ENCODE measurements at places on chromosomes 4 and X.

DNA sequence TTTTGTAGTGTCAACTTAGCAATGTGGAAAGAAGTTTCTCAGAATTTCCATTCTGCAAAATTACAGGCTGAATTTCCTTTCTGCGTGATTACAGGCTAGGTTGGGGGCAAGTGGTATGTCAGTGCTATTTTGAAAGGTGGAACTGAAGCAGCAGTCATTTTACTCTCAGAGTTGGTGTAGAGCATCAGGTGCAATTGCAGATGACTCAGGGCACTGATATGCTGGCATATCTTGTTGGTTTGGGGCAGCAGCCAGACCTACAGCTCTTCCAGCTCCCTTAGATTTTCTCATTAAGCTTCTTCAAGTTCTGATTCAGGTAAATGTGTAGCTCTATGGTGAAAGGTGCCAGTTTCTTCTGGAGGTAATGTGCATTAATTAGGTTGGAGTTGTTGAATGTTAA lies 930.7 kb upstream of the PCDH10 start:
- peak; percentile 6 for DNase-seq

DNA sequence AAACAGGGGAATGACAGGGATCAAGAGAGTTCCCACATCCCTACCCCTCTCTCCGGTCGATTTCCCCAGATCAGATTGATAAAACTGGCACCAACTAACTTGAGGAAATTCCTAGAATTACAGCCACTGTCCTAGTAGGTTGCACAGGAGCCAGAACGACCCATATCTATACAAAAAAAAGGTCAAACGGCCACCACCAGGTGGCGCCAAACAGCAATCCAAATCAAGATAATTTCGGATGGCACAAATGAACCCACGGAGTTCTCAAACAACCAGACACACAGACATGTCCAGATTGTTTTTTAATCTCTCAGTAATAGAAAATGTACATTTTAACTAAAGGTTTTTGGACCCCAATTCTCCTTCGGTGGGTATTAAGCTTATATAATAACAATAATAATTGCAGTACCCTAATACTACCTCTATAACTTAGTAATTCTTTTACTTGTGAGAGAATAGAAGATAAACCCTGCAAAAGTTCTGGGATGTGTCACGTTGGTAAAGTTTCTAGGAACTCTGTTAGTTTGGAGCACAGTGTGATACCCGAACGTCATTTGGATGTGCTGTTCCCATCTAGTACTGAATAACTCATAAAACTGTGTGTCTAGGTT lies 212.6 kb downstream of the SPOCK3 start:
- DNase-seq, result peak; percentile 78

DNA sequence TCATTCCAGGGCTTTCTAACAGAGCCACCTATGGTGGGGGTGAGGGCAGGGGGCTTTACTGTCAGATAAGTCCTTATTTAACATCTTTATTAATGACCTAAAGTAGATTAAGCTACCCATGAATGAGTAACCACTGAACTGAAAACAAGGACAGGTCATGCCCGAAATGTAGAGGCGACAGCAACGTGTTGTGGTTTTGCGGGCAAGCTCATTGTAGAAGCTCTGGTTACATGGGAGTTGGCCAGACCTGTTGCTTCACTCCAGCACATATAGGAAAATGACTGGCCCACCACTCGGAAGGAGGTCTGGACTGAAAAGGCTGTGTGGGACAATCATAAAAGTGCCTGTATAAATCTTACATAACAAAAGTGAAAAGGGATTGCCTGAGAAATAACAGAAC lies 109.6 kb upstream of the NDP start:
- no peak for DNase-seq

GRCh38 chrX:151711154-151711553 lies 4.7 kb upstream of the FATE1 start:
- no peak for DNase-seq

DNA sequence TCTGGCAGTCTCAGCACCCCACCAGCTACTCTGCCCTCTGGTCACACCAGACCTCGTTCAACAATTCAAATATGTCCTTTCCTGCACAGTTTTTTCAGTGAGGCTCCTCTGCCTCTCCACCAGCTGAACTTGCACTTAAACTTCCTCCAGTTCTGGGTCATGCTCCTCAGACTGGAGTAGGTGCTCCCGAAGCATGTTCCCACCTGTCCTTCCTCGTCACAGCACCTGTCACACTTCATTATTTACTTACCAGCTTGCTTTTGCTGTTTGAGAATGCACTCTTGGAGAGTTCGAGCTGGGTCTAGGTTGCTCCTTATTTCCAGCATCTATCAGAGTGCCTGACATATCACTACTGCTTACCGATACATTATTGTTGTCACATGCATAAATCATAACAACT lies 144.8 kb upstream of the TTC29 start:
- DNase-seq, result no peak

DNA sequence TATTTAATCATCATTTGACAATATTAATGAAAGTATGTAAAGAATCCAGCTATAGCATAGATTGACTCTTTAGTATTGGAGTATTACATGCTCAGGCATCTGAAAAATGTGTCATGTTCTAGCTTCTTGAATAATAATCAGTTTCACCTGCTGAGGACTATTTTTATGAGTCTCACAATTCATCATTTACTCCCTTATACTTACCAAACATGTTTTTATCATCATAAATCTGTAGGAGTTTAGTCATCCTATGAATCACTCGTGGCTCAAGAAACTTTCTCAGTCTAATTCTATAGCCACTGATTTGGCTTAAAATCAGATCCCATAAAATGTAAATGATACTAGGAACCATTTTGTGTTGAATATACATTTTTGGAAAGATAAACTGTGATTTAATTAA lies 1616.1 kb downstream of the C4orf33 start:
- DNase-seq, result peak; percentile 7

DNA sequence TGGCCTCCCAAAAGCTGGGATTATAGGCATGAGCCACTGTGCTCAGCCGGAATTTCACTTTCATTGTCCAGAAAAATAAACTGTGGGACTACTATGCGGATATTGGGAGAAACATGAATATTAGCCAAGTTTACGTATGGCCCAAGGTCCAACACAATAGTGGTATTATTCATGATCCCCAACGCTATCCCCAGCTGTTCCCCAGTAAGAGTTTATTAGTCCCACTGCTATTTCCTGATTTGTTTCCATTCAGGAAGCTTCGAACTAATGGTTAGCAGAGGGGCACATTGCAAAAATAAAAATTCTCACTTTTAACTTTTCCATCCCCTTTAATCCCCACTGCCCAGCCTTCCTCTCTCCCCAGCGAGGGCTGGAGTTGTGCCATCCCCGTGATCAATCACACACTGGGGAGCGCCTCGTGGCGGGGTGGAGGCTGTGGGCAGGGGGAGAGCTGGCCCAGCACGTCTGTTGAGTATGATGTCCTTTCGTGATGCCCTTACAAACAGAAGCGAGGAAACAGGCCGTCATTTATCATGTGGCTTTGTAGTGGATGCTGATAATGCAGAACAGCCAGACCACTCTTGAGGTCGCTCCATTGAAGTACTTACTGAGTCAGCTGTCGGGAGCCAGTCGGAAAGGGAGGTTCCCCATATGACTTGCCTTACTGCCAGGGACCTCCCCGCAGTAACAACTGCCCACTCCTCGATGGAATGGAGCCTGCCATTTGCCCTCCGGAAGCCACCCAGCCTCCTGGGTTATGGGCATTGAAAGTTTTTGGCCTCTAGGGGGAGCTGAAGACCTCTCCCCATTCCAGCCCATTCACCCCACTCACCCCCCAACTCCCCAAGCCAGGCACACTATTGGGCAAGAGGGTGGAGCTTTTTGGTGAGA lies 117.0 kb downstream of the KDR start:
- DNase-seq, result no peak
